ENCODE measurements at places on chromosomes 6 and 20.

GRCh38 chr6:120116343-120116742, 766.8 kb upstream of the MAN1A1 start:
- no peak for DNase-seq

GRCh38 chr6:166009385-166010031, 158.1 kb downstream of the TBXT start:
- DNase-seq: no peak

GRCh38 chr20:39849664-39850063, 839.4 kb downstream of the MAFB start:
- no peak for DNase-seq

DNA sequence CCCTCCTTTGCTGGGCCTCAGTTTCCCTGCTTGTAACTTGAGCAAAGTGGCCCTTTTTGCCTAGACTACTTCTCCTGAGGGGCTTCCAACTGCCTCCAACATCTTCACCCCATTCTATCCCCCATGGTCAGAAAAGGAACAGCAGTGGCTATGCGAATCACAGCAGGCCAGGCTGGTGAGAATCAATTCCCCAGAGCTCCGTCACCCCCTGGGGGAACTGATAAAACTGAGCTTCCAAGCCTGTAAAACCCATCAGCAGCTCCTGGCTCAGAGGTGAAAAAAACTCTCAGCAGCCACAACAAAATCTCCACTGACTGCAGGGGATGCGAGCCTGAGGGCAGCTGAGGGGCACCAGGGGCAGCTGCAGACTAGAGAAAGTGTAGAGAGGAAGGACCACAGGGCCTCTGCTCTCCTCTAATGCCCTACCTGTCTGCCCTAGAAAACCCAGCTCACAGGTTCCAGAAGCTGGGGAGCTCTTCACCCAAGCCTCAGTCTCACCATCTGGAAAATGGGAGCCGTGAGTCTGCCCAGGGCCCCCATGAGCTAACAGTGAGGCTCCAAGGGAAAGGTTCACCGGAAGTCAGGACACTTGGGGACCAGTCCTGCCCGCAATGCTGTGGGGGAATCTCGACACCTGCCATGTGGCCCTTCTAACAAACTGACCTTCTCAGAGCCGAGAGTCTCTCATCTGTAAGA, 120.6 kb downstream of the GRM4 start:
- DNase-seq: no peak

DNA sequence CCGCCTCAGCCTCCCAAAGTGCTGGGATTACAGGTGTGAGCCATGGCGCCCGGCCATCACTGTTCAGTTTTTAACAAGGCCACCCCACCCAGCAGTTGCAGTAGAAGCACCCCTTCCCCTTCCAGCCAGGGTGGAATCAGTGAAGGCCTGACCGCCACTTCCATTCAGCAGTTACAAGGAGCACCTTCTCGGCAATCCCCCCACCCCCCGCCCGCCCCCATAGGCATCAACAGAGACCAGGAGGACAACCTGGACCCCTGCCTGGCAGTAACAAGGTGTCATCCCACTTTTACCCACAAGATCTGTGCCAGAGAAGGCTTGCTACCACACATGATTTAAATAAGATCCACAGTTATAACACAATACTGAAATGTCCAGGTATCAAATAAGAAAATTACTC, 23.1 kb downstream of the NCR2 start:
- DNase-seq: no peak

DNA sequence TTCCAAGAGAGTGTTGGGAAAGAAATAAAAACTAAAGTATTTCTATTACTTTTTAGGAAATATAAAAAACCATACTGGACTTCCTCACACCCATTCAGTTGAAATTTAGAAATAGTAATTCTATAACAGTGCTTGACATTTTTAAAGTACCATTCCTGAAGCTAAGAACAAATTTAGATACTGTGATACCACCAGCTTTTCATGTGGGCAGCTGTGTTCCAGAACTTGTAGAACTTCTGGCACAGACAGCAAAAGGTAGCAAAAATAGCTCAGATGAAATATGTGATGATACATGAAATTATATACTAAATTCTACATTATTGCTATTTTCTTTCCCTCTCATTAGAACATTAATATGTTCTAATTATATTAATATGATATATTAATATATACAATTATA, 346.5 kb downstream of the SYNE1 start:
- DNase-seq: no peak

DNA sequence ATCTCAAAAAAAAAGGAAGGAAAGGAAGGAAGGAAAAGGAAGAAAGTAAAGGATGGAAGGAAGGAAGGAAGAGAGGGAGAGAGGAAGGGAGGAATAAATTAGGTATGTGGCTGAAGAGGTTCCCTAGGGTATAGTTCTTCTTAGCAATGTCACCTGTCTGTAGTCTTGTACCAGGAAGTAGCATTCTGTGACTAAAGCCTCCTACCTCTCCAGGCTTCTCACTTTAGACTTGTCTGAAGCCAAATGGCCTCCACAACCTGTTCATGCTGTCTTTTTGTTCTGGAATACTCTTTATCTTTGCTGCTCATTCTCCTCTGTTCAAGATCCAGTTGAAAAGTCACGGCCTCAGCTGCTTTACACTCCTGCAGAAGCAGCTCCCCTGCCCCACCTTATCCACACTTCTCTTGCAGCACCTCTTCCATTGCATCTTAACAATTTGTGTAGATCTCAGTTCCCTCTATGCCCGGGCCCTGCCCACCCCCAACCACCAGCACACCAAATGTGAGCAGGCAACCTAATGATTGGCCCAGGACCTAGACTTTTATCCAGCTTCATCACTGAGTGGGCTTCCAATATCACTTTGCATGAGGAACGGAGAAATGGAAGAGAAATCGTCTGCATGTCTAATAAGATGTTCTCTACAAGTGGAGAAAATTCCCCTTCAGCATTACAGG, 19.1 kb downstream of the GCNT2 start:
- DNase-seq: no peak

DNA sequence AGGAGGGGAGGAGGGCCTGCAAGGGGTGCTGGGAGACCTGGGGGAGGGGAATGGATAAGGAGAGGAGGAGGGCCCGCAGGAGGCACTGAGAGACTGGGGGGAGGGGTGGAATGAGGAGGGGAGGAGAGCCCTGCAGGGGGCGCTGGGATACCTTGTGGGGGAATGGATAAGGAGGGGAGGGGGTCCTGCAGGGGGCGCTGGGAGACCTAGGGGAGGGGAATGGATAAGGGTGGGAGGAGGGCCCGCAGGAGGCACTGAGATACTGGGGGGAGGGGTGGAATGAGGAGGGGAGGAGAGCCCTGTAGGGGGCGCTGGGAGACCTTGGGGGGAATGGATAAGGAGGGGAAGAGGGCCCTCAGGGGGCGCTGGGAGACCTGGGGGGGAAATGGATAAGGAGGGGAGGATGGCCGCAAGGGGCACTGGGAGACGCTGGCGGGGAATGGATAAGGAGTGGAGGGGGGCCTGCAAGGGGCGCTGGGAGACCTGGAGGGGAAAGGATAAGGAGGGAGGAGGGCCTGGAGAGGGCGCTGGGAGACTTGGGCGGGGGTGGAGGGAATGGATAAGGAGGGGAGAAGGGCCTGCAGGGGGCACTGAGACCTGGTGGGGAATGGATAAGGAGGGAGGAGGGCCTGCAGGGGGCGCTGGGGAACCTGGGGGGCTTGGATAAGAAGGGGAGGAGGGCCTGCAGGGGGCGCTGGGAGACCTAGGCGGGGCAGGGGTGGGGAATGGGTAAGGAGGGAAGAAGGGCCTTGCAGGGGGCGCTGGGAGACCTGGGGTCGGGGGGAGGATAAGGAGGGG, 1.3 kb upstream of the CTCFL start:
- DNase-seq: no peak
